ENCODE measurements at places on chromosomes 7 and 10.

GRCh38 chr7:1494866-1495563 lies 9.2 kb downstream of the INTS1 start:
- no peak for DNase-seq

DNA sequence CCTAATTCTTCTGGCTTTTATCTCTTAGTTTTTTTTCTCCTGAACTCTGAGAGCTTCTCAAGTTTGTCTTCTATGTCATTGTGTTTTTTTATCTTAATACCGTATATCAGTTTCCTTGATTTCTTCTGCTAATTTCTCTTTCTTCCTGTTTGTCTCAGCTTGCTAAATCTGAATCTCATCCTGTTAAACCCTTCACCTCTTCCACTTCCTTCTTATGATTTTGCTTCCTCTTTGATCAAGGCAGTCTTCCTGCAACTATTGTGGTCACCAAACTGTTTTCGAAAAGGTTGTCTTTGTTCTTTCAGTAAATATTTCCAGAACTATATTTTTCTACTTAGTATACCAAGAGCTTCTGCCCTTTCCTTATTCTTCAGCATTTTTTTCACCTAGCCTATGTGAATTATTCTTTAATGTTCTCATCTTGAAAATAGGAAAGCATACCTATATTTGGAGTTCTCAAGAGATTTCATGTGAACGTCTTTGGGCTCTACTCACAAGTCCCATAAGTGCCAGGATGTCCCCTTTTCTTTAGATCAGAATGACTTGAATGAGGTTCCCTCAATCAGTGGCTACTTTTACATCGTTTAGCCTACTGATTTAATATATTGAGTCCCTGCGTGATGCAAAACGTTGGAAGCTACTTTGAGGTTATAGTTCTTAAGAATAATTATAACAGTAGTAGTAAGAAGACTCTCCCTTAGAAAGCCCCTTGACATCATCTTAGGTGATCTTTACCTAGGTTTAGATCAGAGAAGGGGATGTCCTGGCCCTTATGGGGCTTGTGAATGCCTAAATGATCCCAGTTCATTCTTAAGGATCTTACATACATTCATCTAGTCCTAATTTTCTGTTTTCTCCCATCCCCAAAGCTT lies 415.4 kb upstream of the AUTS2 start:
- no peak for DNase-seq

DNA sequence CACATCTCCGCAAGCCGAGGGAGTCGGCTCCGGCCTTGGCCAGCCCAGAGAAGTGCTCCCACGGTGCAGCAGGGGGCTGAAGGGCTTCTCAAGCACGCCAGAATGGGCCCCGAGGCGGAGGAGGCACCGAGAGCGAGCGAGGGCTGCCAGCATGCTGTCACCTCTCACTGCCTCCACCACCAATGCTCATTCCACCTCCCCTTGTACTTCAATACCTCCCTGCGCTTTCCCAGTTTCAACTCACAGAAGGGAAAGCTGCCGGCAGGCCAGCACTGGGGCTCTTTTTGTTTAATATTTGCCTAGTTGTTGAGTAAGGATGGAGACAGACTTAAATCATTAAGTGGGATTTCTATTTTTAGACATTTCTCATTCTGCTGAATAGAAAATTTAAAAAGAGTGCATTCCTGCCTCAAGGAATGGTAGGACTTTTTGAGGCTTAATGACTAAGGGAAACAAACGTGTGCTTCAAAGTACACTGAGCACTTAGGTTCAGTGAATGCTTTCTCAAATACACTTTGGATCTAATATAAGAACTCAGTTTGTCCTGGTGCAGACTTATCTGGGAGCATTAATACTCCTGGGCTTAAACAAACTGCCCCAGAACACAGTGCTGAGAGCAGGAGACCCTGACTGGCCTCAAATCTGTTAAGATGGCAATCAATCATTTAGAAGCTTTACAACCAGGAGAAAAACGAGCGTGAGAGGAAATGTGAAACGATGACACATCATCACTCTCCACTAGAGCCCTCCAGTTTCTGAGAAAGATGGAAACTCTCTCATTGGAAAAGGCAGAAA lies 131.2 kb downstream of the RALA start:
- DNase-seq: no peak

DNA sequence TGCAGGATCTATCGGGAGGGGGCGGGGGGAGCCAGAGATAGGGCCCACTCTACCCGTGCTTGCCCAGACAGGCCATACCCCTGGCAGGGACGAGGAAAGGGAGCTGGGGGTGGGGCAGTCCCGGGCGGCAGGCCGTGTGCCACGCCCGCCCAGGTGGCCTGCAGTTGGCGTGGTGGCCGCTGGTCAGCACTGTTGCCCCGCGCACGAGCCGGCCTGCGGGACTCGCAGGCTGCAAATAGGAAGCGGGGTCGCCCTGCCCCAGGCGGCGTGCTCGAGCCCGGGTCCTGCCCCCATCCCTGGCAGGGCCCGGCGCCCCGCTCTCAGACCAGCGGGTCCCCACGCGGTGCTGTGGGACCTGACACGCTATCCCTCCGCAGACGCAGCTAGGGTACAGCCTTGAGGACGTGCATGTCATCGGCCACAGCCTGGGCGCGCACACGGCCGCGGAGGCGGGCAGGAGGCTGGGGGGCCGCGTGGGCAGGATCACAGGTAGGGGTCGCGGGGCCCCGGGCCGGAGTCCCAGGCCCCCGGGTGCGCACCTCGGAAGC lies 6.7 kb downstream of the PNLIPRP2 start:
- no peak for DNase-seq

GRCh38 chr7:47149208-47149839 lies 432.6 kb downstream of the TNS3 start:
- no peak for DNase-seq

- no peak for DNase-seq
Observed at GRCh38 chr10:101631821-101632475, 43.8 kb downstream of the DPCD start.

DNA sequence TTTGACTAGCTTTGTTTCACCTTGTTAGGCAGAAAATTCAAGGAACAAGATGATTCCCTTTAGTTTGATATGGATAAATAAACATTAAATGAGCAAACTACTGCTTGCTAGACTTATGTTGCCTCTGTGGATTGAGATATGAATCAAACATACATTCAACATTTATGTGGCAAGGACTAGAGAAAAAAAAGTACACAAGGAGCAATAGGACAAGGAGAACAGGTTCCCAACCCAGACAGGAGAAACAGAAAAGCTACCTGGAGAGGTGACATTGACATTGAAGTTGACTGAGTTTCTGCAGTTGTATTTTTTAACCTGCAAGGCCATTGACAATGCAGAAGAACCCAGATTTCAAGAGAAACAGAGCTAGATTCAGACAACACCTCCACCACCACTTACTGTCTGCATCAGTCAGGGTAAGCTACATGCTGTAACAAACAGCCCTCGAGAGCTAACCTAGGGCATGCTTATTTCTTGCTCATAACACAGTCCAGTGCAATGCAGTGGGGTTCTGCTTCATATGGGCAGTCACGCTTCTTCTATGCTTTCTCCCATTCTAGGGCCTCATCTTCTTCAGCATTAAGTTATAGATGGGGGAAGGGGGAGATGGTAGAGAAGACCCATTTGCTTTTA lies 180.9 kb upstream of the LYZL1 start:
- DNase-seq: no peak

DNA sequence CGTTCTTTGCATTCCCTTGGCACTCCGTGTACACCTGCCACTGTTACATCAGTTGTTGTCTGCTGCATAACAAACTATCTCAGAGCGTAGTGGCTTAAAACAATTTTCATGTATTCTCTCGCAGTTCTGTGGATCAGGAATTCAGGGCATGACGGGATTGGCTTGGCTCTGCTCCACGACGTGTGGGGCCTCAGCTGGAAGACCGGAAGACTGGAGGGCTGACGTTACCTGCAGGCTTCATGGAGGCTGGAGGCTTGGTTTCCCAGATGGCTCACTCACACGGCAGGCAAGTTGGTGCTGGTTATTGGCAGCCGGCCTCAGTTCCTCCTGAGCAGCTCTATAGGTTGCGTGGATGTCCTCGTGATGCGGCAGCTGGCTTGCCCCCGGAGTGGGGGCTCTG lies 25.5 kb downstream of the NYAP1 start:
- DNase-seq: no peak

- DNase-seq: no peak
Observed at GRCh38 chr10:84548869-84549268, 220.5 kb downstream of the CCSER2 start.

- no peak for DNase-seq
Observed at GRCh38 chr7:26363465-26363864, 71.8 kb downstream of the SNX10 start.

GRCh38 chr7:35015346-35015859 lies 21.9 kb downstream of the DPY19L1 start:
- no peak for DNase-seq

GRCh38 chr10:112782200-112782907 lies 167.7 kb upstream of the TCF7L2 start:
- DNase-seq: no peak

- DNase-seq: no peak
Observed at GRCh38 chr10:48377751-48378530, 71.5 kb downstream of the MAPK8 start.

GRCh38 chr10:97708976-97709946 lies 4.3 kb upstream of the MARVELD1 start:
- no peak for DNase-seq

DNA sequence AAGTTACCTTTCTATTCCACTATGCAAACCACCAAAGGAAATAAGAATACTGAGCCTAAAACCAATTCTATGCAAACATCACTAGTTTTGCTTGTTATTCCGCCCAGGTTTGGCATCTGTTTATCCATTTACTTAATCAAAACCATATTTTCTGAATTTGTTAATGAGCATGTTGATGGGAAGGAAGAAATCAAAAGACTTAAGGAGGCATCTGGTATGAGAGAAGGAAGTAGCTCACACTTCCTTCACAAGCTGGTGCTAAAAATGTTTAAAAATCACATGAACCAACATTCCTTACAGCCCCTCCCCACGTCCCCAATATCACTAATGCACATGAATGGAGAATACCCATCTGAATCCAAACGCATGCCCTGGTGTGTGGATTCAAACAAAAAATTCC lies 52.0 kb upstream of the PRKAR2B start:
- no peak for DNase-seq

DNA sequence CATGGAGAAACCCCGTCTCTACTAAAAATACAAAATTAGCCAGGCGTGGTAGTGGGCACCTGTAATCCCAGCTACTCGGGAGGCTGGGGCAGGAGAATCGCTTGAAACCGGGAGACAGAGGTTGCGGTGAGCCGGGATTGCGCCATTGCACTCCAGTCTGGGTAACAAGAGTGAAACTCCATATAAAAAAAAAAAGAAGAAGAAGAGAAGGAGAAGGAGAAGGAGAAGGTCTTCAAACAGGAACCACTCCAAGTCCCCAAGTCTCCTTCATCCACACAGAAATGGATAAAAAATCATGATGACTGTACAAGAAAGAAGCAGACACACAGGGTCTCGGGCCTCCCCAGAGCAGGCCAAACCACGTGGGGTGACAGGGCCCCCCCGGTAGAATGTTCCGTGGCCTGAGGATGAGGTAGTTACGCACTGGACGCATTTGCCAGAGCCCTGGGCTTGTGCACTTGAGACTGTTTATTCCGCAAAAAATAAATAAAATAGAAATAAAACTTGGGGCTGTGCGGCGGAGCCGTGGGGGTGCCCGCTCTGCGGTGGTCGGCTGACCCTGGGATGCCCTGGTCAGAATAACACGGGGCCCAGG lies 15.8 kb downstream of the VENTX start:
- no peak for DNase-seq

- DNase-seq: no peak
Observed at GRCh38 chr7:74029991-74030415, 2.0 kb downstream of the ELN start.

DNA sequence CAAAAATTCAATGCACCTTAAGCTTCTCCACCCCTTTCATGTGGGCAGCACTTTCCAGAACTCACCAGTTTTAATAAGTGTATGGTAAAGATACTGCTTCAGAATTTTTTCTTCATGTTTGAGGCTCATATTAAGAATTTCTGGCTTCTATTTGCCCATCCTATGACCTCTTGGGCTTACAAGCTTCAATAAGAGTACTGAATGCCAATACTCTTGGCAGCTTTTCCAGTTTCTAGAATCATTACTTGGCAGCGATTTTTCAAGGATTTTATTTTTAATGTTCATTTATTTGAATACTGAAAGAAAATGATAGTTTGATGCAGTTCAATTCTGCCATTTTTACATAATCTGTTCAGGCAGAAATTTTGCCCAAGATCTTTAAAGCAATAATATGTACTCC lies 242.1 kb upstream of the KCND2 start:
- no peak for DNase-seq

- no peak for DNase-seq
Observed at GRCh38 chr7:23018750-23019149, 4.8 kb upstream of the HYCC1 start.

GRCh38 chr10:118470470-118470869 lies 125.0 kb downstream of the PRLHR start:
- no peak for DNase-seq

DNA sequence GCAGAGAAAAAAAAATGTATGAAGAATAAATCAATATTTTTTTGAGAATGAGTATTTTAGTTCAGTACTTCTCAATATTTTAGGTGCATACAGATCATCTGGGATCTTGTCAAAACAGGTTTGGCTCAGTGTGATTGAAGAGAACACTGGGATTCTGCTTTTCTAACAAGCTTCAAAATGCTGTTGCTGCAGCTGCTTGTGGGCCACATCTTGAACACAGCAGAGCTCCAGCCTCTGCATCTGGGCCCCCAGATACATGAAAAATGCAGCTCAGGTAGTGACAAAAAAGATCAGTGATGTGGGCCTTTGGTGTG lies 1177.1 kb upstream of the C7orf33 start:
- DNase-seq: no peak

DNA sequence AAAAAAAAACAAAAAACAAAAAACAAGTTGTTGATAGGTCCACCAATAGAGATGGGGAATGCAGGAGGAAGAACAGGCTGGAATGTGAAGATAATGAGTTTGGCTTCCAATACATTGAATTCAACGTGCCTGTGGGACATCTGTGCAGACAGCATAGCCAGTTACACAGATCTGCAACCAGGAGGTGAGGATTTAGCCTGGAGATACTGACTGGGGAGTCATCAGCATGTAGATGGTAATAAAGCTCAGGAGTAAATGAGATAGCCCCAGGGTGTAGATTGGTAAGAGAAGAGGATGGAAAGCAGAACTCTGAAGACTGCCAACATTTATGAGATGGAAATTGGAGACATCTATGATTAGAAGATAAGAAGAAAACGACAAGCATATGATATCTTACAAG lies 4.7 kb upstream of the TRIM8 start:
- DNase-seq: no peak

DNA sequence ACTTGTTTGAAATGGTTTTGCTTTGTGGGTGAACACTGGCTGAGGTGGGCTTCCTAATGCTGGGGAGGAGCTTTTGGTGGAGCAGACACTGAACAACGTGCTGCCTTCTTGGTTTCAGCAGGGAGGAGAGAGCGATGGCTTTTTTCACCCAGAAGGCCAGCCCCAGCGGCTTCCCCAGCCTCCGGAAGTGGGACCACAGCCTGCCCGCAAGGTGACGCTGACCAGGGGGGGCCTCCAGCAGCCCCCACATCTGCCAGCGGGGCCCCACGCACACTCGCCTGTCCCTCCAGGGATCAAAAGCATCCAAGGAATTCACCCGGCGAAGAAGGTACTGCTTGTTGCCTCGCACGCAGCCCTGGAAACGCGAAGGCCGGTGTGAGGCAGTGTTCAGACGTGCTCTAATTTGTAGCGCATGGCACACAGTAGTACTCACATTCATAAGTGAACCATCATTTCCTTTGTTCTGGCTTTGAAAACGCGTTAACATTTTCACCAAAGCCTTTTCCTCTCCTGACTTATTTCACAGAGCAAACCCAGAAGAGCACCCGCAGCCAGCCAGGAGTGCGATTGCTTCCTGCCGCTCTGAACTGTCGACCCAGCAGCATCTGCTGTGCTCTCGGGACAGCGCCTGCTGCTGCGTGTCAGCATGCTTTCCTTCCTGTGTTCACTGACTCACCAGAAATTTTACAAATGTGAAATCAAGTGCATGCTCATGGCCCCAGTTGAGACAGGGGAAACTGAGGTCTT lies 48.4 kb downstream of the SHH start:
- peak; percentile 22 for DNase-seq

Data from activated CD8-positive, alpha-beta memory T cell treated with anti-CD3 and anti-CD28 coated beads for 1 hour (primary cell).